Stimulated activated naive CD4-positive, alpha-beta T cell (primary cell): ENCODE measurements at places on chromosomes 11 and 22.

GRCh38 chr22:34283844-34284243 is 363.6 kb upstream of the LARGE1 start:
- DNase-seq: no peak

DNA sequence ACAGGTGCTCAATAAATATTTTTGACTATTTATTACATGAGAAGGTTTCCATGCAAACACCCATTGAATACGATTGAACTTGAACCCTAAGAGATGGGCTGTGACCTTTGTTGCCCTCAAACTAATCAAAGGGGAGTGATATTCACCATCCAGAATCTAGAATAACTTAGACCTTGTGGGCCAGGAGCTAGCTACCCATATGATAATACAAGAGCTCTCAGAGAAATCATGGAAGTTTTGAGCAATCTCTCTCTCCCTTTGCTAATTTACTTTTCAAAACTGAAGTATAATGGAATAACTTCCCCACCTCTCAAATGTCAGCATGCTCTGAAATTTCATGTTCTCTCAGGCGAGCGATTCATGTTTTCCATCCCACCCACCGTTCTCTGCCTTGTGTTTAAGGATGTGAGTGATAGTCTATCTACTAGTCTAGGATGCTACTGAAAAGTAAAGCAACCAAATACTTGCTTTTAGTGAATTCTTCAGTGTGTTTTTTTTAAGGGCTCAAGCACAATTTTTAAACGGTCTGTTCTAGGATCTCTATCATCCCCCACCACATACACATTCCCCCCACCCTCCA is 33.3 kb downstream of the BARX2 start:
- no peak for DNase-seq

DNA sequence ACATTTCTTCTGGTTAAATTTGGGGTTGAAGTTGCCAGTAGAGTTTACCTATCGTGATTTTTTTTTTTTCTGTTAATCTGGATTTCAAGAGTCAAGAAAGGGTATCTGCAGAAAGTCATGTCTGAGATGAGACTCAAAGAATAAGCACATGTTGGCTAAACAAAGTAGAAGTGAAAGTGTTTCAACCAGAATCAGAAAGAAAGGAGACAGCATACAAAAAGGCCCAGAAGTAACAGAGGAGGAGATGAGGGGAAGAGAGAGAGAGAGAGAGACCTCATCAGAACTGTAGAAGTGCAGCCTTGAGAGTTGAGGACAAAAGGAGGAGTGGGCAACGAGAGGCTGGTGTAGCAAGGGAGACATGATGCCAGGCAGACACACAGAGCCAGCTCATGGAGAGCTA is 54.9 kb downstream of the SVIP start:
- DNase-seq: no peak

DNA sequence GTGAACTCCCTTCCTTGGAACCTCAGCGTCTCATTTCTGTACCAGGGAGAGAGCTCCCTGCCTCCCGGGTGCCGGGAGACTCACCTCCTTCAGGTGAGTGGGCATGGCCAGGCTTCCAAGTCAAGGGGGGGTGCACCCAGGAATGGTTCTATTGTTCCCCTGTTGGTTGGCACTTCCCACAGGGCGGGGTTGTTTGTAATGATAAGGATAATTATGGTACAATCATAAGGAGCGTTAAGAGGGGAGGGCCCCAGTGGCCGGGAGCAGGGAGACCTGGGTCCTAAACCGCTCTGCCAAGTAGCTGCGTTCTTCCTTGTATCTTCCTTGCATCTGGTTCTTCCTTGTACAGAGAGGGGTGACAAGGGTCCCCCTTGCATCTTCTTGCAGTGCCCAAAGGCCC is 79.1 kb downstream of the LRRC32 start:
- no peak for DNase-seq
